ENCODE measurements at places on chromosomes 11 and 22.
A peak's percentile ranks its signal among the peaks of the same experiment; 100 is the strongest.

DNA sequence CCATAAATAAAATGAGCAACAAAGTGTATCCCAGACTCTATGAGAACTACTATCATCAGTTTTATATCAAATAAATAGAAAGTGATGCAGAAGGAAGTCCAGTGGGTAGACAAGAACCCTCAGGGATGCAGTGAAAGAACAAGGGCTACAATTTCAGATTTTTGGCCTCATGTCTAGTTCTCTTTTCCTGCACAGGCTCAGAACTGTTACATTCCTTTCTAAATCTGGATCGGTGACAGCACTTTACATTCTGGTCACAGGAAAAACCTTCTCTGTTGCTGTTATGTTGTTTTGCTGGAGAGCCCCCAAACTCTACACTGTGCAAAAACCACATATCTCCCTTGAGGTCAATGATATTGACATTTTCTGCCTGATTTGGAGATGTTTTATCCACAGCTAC lies 108.8 kb upstream of the ANO5 start:
- DNase-seq: no peak

DNA sequence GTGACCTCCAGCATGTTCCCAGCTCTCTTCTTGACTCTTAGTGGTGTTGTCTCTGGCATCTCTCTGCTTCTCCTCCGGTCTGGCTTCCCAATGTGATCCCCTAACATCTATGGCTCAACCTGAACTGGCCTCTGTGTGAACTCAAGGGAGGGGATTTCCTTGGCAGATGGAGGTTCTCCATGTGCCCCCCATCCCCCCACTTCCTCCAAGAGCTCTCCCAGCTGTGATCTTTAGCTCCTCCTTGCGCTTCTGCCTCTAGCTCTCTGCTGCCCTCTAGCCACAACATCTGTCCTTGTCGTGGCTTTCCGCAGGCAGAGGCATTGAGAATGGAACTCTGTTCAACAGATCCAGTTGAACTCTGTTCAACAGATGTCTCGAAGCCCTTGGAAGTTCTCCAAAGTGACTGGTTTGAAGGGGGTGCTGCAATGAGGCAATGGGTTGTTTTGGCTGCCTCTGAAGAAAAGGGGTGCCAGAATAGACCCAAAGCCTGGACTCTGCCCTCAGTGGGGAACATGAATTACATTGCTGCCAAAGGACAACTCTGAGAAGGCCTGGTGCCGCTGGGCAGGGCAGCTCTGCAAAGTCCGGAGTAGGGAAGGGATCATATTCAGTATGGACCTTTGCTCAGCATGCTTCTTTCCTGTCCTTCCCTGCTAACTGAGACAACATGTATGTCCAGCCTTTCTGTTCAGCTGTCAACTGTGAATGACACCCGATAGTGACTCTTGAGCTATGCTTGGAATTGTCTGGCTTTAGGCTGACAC lies 61.9 kb downstream of the ADM start:
- DNase-seq: no peak

GRCh38 chr11:128884703-128885338 lies 6.3 kb upstream of the KCNJ5 start:
- no peak for DNase-seq

- no peak for DNase-seq
Measured at GRCh38 chr22:45612940-45613339, 58.7 kb upstream of the ATXN10 start.

GRCh38 chr11:88280673-88281316 lies 56.7 kb downstream of the CTSC start:
- DNase-seq: no peak

DNA sequence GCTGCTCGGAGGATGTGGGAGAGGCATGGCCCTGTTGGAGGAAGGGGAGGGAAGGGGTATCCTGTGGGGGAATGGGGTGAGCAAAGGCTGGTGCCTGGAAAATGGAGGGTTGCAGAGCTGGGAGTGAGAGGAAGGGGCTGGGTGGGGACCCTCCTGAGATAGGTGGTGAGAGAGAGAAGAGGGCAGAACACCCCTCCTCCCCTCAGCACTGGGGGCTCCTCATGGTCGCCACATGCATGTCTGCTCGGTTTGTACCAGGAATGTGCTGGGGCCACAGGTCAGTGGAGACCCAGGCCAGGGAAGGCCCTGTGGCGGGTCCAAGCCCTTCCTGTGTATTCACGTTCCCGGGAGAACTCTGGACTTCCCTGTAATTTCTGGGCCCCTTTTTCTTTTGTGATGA lies 27.8 kb upstream of the ACR start:
- DNase-seq: no peak

- DNase-seq: no peak
Measured at GRCh38 chr11:35678975-35679374, 16.4 kb downstream of the TRIM44 start.

DNA sequence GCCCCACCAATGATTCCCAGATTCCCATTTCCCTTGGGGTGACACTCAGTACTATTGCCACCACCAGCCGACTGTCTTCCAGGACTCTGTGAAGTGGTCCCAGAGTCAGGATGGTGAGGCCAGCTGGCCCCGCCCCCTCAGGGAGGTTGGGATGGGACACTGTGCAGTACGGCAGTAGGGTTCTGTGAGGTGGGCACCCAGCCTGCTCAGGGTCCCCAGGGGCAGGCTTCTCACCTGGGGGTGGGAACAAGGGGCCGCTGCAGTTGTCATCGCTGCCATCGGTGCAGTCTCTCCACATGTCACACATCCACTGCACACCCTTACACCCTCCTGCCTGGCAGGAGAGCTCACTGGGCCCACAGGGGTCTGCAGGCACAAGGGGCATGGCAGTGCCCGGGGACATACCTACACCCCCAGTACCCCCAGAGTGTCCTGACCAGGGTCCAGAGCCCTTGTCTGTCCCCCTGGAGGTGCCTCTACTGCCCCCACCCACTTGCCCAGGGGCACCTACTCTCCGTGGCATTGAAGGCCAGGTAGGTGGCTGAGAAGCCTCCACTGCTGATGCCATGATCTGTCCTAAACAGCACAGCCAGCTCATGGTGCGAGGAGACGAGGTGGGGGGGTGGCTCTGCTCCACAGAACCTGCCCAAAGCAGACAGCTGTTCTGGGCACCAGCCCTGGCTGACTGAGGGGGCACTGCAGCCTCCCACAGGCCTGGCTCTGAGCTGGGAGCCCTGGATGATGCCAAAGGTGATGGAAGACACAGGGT lies 1.9 kb upstream of the C1QTNF5 start:
- no peak for DNase-seq

GRCh38 chr22:29130476-29130875 lies 57.6 kb downstream of the KREMEN1 start:
- no peak for DNase-seq

GRCh38 chr22:47113853-47114415 lies 351.5 kb downstream of the TBC1D22A start:
- DNase-seq: no peak

- no peak for DNase-seq
Measured at GRCh38 chr22:22702237-22703202, 58.1 kb downstream of the GGTLC2 start.

DNA sequence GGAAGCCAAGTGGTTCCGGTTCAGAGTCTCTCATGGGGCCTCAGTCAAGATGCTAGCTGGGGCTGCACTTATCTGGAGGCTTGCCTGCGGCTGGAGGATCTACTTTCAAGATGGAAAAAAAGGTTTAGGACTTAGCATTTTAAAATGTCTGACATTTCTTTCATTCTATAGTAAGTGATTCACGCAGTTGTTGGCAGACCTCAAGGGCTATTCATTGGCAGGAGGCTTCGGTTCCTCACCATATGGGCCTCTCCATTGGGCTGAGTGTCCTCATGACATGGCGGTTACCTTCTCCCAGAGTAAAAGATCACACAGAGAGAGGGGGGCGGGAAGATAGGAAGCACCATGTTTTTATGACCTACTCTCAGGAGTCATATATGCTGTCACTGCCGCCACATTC lies 298.0 kb upstream of the PLET1 start:
- no peak for DNase-seq

DNA sequence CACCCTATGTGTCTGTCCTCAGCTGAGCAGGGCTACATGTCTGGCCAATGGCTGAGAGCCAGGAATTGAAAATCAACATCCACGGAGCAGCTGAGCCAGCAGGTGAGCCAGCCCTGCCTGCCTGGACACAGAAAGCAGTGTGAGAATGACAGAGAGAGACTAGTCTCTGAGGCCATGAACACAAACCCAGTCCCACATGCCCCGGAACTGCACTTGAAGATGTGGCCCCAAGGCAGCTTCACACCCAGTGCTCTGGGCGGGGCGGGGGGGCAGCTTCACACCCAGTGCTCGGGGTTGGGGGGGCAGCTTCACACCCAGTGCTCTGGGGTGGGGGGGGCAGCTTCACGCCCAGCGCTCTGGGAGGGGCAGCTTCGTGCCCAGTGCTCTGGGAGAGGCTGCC lies 37.6 kb downstream of the TRMU start:
- DNase-seq: peak; percentile 63

- DNase-seq: no peak
Measured at GRCh38 chr11:92845805-92846204, 123.6 kb upstream of the MTNR1B start.

GRCh38 chr11:107864591-107864990 lies 6.0 kb upstream of the SLC35F2 start:
- DNase-seq: no peak

GRCh38 chr22:24209687-24210086 lies 28.4 kb downstream of the SUSD2 start:
- DNase-seq: no peak

DNA sequence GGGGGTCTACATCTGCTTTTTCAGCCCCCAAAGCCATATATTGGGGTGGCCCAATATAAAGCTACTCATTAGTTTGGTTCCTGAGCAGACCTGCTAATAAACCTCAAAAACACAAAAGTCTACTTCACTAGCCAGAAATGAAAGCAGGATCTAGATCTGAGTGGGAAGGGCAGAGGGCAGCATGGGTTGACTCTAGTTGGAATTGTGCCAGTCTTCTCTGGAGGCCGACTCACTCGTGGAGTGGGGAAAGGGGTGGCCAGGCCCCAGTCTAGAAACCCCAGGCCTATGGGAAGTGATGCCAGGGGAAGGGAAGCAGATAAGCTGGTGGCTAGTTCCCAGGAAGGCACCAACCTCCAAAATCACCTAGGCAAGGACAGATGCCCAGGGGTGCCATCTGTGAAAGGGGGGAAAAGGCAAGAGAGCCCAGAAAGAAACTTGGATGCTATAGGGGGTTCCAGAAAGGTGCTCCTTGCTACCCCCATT lies 5.3 kb downstream of the PATZ1 start:
- no peak for DNase-seq

DNA sequence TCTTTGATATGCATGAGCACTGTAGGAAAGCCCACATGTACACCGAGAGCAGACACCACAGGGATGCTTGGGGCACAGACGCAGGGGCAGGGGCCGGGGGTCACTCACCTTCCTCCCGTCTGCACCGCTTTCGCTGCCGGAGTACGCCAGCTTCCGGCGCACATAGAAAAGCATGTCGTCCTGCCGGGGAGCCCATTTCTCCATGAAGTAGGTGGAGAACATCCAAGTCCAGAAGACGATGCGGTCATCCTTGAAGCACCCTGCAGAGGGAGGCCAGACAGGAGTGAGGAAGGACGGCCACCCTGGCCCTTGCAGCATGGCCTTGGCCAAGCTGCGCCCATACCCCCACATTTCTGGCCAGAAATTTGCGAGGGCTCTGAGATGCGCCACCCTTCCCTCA lies 28.8 kb downstream of the KIAA0930 start:
- DNase-seq: no peak

DNA sequence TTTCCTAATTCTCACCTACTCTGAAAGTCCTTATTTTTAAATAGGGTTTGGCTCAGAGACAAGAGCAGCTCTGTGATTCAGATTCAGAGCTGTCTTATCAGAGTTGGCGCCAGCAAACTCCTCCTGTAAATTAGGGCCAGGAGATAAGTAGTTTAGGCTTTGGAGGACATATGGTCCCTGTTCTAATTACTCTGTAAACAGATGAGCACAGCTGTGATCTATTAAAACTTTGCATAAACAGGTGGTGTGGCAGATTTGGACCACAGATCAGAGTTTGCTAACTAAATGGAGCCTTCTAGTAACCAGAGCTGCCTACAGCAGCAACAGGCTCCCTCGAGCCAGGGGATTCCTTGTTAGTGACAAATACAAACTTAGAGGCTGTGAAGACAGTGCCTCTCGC lies 27.9 kb downstream of the YPEL1 start:
- no peak for DNase-seq

DNA sequence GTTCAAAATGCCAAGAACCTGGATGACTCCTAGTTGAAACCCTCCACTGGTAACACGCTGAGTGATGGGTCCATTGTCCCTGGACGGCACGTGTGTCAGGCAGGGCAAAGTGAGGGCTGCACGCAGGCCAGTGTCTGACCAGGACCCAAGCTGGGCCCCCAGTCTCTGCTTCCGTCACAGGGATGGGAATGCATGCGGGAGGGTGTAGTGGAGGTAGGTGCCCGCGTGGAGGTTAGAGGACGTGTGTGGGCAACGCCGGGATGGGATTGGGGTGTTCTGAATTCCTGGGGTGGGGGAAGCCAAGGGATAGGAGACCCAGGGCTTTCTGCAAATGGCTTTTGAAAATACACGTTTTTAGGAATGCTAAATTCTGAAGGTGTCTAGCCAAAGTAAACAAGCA lies 943.3 kb downstream of the BRD1 start:
- no peak for DNase-seq

GRCh38 chr11:37459456-37459855 lies 861.4 kb upstream of the RAG2 start:
- no peak for DNase-seq

DNA sequence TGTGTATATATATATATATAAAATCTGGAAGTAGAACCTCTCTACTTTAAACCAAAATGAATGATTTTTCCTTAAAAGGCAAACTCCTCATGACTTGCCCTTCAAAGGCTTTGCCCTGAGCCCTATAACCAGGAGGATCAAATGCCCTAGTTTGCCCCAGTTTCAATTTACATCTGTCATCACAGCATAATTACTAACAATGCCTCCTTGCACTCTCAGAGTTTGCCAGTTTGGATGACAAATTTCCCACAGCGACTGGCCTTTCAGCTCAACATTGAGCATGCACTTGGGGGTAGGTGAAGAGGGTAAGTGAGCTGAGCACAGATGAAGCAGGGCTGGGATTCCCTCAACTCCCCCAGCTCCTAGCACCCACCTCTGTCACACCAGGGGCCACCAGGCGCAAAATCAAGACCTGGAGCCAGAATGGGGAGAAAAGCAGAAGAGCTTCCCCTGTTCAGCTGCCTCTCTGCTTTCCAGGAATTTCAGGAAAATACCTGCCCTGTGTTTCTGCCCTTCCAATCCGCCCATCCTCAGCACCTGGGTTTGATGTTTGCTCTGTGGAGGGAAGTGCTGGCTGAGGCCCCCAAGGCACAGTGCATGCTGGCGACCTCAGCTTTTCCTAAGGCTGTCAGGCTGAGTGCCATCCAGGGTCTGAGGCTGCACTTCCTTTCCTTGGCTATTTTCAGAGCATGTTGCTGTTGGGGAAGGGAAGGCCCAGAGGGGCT lies 67.5 kb downstream of the ADAMTS15 start:
- DNase-seq: no peak

GRCh38 chr22:43777286-43777685 lies 34.8 kb downstream of the EFCAB6 start:
- DNase-seq: no peak

DNA sequence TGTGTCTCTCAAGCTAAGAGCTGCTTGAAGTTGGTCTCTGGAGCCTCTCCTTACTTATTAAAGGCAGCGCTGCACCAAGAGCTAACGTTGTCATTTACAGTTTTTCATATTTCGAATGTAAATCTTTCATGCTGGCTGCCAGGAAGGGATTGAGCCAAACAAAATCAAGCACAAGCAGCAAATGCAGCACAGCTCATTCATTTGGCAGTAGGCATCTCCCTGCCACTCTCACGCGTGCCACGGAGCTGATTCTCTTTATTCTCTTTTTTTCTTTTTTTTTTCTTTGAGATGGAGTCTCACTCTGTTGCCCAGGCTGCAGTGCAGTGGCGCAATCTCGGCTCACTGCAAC lies 1.4 kb upstream of the VEGFB start:
- no peak for DNase-seq
